Panc1 (cell line): ENCODE measurements at places on chromosomes 3 and 15. TPM values are rescaled to one million over a fixed set of nuclear protein-coding genes. Genes with fewer than 3 reads are reported as not detected.

SNX33 gene
- total RNA-seq: 17.0 TPM

SIDT1 gene
- total RNA-seq: not detected

MESP1 gene
- 6.4 TPM for total RNA-seq

C2CD4A gene
- 0.15 TPM for total RNA-seq

PLIN1 gene
- 0.44 TPM for total RNA-seq

TICRR gene
- total RNA-seq: 20.5 TPM

PHLDB2 gene
- total RNA-seq: 11.3 TPM

CCDC33 gene
- total RNA-seq: not detected

IGSF10 gene
- 0.10 TPM for total RNA-seq

DOCK3 gene
- 0.21 TPM for total RNA-seq

SUSD5 gene
- total RNA-seq: 16.3 TPM

CRYBG3 gene
- 24.6 TPM for total RNA-seq

PROK2 gene
- total RNA-seq: not detected

STAB1 gene
- total RNA-seq: 0.39 TPM

GOLGA6L25 gene
- not detected for total RNA-seq

ZNF660 gene
- not detected for total RNA-seq

BCL2A1 gene
- total RNA-seq: 4.7 TPM

AGBL1 gene
- total RNA-seq: not detected

ROBO2 gene
- total RNA-seq: 1.3 TPM

SEMA5B gene
- 1.2 TPM for total RNA-seq

SCN10A gene
- total RNA-seq: not detected

CEMIP gene
- total RNA-seq: 0.46 TPM

TAGLN3 gene
- not detected for total RNA-seq

SMAD6 gene
- 45.9 TPM for total RNA-seq

THOC7 gene
- total RNA-seq: 64.3 TPM

CADPS gene
- total RNA-seq: not detected

CCR3 gene
- not detected for total RNA-seq

ZNF385D gene
- 13.0 TPM for total RNA-seq

SAMD7 gene
- total RNA-seq: not detected

CCDC71 gene
- 14.1 TPM for total RNA-seq

TNNC1 gene
- 5.2 TPM for total RNA-seq

SLC25A20 gene
- 12.2 TPM for total RNA-seq

FAM107A gene
- total RNA-seq: 0.08 TPM

SPATA12 gene
- 0.10 TPM for total RNA-seq

BOC gene
- total RNA-seq: 0.33 TPM

TEX9 gene
- total RNA-seq: 4.1 TPM

PIGX gene
- 85.7 TPM for total RNA-seq

IQCF6 gene
- total RNA-seq: not detected

CDHR4 gene
- total RNA-seq: not detected

CILP gene
- 0.08 TPM for total RNA-seq

ZNF80 gene
- not detected for total RNA-seq

CIDEC gene
- not detected for total RNA-seq

ERC2 gene
- total RNA-seq: 0.33 TPM

RARRES1 gene
- total RNA-seq: 1.3 TPM
